Mammary epithelial cell (primary cell): ENCODE measurements at places on chromosomes 16 and 17. TPM values are rescaled to one million over a fixed set of nuclear protein-coding genes. Genes with fewer than 3 reads are reported as not detected.

Gene ESRP2
- 24.3 TPM for total RNA-seq

Gene MAP2K3
- total RNA-seq, result 36.9 and 57.6 TPM in 2 replicates

GRCh38 chr16:1335211-1335971 is 1.9 kb downstream of the BAIAP3 start:
- no peak for DNase-seq

DNA sequence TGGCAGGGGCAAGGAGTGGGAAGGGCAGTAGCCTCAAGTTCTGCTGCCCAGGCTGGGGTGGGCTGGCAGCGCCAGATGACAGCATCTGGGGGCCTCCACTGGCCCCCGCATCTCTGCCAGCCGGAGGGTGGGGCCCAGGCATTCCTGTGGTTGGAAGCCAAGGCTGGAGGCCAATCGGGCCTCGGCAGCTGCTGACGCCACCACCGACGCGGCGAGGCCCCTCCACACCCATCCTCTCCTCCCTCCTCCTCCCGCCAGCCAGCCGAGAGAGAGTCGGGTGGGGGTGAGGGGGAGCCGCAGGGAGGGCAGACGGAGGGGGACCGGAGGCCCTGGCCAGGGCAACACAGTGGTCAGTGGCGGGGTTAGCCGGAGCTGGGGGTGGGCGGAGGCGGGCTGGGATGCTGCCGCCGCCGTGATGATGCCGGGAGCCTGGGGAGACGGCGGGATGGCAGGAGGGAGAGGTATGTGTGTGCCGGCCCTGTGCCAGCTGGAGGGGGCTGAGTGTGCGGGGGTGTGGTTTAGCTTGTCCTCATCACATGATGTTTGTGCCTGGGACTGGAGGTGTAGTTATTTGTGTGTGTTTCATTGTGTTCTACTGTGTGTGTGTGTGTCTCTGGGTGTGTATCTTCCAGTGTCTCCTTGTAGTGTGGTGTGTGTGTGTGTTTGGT is 36.6 kb downstream of the ARHGAP23 start:
- DNase-seq, result peak; percentile 85

DNA sequence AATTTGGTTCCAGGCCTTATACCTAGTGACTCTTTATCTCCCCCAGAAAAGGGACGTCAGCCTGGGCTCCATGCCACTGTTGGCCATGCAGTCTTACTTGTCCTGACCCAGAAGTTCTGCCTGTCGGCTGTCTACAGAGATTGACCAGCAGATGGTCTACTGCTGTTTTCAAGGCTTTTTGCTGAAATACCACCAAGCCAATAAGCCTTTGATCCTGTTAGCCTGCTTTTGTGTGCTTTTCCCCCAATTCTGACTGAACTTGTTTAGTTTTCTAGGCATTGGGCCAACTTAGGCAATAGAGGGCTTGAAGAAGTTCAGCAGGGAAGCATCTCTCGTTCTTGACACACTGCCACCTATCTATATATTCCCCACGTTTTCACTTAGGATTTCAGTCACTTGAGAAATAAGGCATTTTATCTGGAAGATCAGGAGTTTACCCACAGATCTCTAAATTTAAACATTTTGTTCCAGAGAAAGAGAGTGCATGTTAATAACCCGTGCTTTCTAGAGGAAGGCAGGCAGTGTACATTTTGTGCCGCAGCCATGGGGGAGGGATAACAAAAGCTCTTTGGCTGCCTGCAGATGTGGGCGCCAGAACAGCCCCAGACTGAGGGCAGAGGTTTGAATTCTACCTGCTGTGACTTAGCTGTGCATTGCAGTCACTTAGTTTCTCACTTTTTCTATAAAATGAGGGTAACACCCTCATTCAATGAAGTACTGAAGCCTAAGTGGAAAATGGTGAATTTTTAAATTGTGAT is 12.3 kb upstream of the CARMIL2 start:
- no peak for DNase-seq

GRCh38 chr16:11198828-11199227 is 57.2 kb downstream of the SOCS1 start:
- DNase-seq, result peak; percentile 54

- DNase-seq, result no peak
Observed at GRCh38 chr16:57510016-57510871, 24.0 kb upstream of the DOK4 start.

- DNase-seq, result no peak
Observed at GRCh38 chr16:27995378-27995777, 68.1 kb downstream of the GSG1L start.

- DNase-seq, result peak; percentile 37
Observed at GRCh38 chr17:7557775-7558543, 591 bp upstream of the TNFSF13 start.

GRCh38 chr17:72719578-72720493 is 372.7 kb downstream of the SLC39A11 start:
- no peak for DNase-seq

DNA sequence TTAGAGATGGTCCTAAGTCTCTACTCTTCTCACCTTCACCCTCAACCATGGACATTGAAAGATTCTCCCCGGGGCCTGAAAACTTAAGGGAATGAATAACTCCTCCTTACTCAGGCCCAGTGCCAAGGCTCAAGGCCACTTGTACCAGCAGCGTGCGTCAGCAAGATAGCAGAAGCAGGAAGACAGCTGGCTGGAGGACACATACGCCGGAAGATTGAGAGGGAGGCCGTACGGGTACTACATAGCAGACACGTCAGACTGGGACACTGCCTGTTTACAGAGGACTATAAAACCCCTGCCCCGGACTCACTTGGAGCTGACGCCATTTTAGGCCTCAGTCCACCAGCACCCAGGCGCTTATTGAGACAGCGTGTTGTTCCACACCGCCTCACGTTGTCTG is 75.8 kb upstream of the MED13 start:
- no peak for DNase-seq
